ENCODE measurements at places on chromosomes 2 and 18.

DNA sequence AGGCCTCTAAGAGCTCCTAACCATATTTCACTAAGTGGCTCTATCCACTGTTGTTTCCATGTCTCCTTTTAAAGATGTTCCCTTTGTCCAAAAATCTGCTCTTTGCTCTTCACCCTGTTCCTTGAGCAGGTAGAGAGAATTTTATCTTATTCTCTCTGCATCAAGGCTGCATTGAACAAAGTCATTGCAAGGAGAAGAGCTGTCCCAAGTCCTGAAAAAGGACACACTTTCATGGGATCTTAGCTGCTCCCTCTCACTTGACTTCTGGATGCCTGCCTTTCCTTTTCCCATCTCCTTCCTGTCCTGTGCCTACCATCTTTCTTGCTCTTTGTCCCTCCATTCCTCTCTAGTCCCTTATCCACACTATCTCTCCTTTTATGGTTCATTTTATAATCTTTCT lies 235.2 kb upstream of the THSD7B start:
- no peak overlapping the region for H3K4me3 ChIP-seq
- no peaks in the 10 kb centered on the region for H3K4me1 ChIP-seq
- H3K27ac ChIP-seq: no peak overlapping the region
- H3K27me3 ChIP-seq: no peaks in the 10 kb centered on the region

GRCh38 chr2:106191511-106192016 lies 2.5 kb downstream of the UXS1 start:
- no peak overlapping the region for H3K27ac ChIP-seq
- H3K4me3 ChIP-seq: peak overlapping the region; percentile 52
- H3K4me1 ChIP-seq: peaks cover 18% of the 10 kb centered on the region
- H3K27me3 ChIP-seq: no peaks in the 10 kb centered on the region
- H3K36me3 ChIP-seq: no peaks in the 10 kb centered on the region
- DNase-seq: no peak

DNA sequence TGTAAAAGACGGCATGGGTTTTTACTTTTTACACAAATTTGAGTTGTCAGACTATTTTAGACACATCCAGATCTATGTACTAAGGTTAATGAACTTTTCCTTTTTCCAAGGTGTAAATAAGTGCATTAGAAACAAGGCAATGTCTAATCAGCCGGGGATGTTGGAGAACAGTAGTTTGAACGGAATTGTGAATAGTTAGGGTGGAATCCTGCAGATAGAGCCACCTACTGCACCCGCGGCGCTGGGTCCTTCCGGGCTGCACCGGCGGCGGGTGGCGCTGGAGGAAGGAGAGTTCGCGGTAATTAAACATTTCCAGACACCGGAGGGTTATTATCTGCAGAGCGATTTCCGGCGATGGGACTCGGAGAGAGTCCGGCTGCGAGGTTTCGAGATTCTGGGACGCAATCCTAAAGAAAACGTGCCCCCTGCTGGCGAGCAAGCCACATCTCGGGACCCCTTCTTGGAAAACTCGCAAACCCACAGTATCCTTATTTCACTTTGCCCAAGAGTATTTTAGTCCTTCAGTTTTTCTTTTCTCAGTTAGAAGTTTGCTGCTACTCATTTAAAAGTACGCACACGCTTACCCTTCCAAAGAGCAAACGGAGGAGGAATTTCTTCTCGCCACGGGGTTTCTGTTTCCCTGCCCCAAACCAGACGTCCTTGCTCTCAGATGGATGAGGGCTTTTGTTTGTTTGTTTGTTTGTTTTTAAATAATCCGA lies 4.5 kb upstream of the OSR1 start:
- peak overlapping the region; percentile 64 for H3K4me3 ChIP-seq
- peaks cover 20% of the 10 kb centered on the region for H3K27me3 ChIP-seq
- H3K36me3 ChIP-seq: no peaks in the 10 kb centered on the region
- peaks cover 6% of the 10 kb centered on the region for H3K4me1 ChIP-seq

- H3K4me3 ChIP-seq: no peak overlapping the region
- no peaks in the 10 kb centered on the region for H3K27me3 ChIP-seq
- peaks cover 11% of the 10 kb centered on the region for H3K4me1 ChIP-seq
- no peak overlapping the region for H3K27ac ChIP-seq
- no peaks in the 10 kb centered on the region for H3K36me3 ChIP-seq
Measured at GRCh38 chr2:148971547-148971946, 67.0 kb upstream of the LYPD6B start.

DNA sequence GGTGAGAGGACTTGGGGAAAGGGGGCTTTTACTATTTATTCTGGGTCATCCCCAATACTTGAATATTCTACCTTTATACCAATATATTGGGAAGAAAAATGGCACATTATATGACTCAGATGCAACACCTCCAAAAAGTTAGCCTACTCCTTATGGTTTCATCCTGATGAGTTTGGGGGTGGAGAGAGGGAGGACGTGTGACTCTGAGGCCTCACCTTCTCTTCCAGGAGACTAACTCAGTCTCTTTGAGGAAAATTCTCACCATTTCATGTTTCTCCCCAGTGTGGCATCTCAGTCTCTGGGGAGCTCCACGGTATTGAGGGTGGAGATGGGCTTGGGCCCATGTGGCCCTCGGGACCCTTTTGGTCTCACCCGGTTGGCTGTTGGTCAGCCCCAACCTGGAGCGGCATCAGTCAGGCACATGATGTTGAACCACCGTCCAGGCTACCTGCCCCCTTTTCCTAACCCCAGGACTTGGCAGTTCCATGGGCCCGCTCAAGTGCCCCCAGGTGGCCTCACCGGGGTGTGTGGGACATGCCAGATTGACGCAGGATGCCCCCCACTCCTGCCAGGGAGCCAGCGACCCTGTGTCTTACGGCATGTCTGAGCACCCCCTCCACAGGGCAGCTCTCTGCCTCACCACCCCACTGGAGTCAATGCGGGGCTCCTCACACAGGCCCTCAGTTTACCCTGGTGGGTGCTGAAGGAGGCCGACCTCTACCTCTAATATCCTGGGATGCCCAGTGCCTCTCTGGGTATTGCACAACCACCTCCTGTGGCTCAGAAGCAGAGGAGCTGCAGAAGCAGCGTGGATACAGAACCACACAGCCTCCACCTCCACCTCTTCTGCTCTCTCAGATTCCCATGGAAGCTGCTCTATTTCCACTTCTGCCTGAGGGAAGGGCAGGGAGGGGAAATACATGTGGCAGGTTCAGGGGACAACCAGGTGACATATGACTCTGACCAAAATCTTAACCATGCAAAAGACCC lies 297.4 kb downstream of the EIPR1 start:
- no peaks in the 10 kb centered on the region for H3K36me3 ChIP-seq
- H3K4me3 ChIP-seq: no peak overlapping the region
- no peak for DNase-seq
- no peak overlapping the region for H3K27ac ChIP-seq
- H3K27me3 ChIP-seq: no peaks in the 10 kb centered on the region

- H3K27me3 ChIP-seq: no peaks in the 10 kb centered on the region
- DNase-seq: no peak
- no peak overlapping the region for H3K4me3 ChIP-seq
Measured at GRCh38 chr18:58803978-58804377, 60.7 kb upstream of the ZNF532 start.

DNA sequence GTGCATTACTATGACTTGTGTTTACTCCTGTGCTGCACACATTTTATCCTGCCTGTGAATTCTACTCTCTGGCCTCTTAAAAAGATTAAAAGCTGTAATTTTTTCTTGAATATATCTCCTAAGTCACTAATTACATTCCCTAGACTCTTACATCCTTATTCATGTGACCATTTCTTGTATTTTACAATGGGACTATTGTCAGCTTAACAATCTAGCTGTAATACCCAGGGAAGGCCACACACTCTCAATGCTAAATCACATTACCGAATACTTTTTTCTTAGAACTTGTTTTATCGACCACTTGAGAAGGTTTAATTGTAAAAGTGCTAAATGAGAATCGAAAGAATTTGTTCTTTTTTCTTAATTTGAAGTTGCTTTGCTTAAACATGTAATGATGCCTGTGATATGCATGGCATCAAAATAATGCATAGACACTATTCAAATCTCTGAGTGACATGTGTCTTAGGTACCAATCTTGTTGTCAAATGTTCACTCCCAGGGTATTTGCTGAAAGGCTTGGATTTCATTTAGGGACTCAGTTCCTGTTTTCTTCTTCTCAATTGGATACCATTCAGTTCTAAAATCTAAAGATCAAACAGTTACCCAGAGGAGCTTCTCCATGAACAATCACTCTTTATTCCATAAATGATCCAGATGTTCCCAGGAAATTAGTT lies 498.5 kb downstream of the DPP10 start:
- DNase-seq: no peak
- H3K27me3 ChIP-seq: no peaks in the 10 kb centered on the region
- H3K4me1 ChIP-seq: no peaks in the 10 kb centered on the region

DNA sequence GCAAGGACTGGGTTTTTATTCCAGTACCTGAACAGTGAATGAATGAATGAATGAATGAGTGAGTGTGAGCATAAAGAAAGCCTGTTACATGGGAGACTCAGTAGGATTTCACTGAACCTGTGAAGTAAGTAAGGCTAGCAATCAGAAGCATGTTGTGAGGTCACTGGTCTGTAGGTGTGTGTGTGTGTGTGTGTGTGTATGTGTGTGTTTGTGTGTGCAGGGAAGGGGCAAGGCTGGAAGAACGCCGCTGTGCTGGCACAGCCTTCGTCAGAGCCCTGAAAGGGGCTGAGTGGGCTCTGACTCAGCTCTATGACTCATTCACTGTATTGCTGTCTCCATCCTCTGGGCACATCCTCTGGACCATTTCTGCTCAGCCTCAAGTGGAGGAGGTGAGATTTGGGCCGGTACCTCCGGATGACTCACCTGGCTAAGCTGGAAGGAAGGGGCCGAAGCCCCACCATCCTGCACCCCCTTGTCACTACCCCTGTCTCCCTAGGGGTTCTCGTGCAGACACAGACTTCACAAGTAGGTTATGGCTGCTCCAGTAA lies 51.4 kb upstream of the MRPL33 start:
- H3K27me3 ChIP-seq: no peaks in the 10 kb centered on the region
- DNase-seq: no peak
- no peak overlapping the region for H3K4me3 ChIP-seq
- no peaks in the 10 kb centered on the region for H3K36me3 ChIP-seq
- H3K27ac ChIP-seq: no peak overlapping the region

Measured in GM12878 (cell line).